ENCODE measurements at places on chromosomes 2 and 18.

DNA sequence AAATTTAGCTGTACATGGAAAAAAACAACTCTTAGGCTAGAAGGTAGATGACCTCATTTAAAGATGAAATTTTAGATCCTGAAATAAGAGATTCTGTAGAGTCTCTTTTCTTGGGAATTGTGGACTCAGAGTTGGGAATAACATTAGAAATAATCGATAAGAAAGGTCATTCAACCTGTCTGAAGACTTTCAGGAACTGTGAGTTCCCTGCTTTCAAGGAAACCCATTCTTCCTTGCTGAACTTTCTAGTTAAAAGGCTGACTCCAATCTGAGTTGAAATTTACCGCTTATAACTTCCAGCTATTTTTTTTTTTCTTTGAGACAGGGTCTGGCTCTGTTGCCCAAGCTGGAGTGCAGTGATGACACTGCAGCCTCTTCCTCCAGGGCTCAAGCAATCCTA, 16.8 kb upstream of the SMAD7 start:
- DNase-seq: no peak

DNA sequence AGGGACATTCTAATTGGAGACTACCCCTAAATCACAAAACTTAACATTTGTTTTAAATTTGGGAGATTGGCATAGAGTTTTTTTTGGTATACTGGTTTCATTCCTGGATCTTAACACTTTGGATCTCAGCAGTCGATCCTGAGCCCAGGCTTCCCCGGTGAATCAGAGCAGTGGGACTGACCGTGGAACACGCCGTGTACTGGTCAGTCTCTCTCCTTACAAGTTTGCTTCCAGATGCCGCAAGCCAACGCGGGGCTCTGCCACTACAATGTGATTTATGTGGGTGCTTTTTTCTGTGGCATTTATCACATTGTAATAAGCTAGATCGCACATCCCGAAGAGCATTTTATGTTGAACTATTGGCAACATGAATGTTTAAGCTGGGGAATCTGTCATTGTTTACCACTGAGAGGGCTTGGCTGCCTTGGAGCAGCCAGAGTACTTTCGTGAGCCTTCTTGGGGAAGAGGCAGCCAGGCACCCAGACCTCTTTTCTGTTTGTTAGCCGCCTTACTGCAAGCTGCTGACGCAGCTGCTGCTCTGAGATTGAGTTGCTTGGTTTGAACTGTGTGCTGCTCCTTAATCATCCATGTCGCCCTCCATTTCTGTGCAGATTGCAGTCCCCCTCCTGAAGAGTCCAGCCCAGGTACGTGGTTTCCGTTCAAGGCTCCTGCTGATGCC, 49.3 kb downstream of the COA5 start:
- DNase-seq: no peak

- DNase-seq: no peak
These were observed 31.4 kb upstream of the NRP2 start for GRCh38 chr2:205650931-205651330.

DNA sequence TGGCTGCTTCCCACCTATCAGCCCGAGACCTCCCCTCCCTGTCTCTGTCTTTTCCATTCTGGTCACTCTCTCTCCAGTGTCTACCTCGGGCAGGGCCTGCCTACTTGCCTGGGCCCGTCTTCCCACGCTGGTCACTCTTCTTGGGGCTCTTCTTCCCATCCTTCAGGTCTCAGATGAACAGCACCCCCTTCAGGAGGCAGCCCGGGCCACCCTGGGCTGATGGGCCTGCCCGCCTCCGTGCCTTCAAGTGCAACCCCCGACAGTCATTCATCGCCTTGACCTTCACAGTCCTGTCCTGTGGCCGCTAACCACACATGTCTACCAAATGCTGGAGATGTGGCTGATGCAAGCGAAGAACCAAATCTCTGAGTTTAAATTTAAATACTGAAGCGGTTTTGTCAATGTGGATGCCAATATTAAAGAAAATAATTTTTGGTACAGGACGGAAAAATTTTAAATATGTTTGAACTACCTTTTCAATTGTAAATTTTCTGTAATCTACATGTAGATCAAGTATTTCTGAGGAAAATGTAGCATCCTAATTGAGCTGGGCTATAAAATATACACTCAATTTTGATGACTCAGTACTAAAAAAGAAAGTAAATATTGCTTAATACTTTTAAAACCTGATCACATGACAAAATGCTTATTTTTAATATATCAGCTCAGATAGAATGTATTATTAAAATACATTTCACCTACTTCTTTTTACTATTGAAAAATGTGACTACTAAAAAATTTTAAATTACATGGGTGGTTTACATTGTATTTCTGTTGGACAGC, 96.4 kb downstream of the LAMA1 start:
- no peak for DNase-seq

GRCh38 chr18:54852780-54853675, 24.8 kb downstream of the RAB27B start:
- DNase-seq: no peak

GRCh38 chr2:36376319-36376765, 20.8 kb downstream of the CRIM1 start:
- no peak for DNase-seq

All from stimulated activated CD4-positive, alpha-beta T cell treated with anti-CD3 and anti-CD28 coated beads, Interleukin-2, amount 100 ng/mL, for 48 hours (primary cell).